Astrocyte of the cerebellum (primary cell): ENCODE measurements at places on chromosomes 13 and 19.

GRCh38 chr13:33634546-33634982 lies 183.4 kb upstream of the RFC3 start:
- DNase-seq, result no peak

GRCh38 chr13:83815598-83815997 lies 66.7 kb downstream of the SLITRK1 start:
- no peak for DNase-seq

DNA sequence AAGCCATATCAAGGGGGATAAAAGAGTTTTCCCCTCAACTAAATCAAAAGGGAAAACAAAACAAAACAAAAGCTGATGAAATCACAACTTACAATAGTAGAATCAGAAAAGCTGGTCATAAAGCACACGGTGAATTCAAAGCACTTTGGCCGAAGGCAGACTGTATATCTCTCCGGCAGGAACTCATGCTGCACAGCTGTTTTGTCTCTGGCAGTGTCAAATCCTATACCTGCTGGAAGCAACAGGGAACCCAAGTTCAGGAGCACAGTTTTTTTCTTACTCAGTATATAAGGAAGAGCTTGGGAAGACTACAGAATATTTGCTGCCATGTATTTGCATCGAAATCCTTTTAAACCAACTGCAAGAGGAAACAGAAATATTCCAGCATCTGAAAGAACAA lies 213.7 kb downstream of the RFC3 start:
- no peak for DNase-seq

DNA sequence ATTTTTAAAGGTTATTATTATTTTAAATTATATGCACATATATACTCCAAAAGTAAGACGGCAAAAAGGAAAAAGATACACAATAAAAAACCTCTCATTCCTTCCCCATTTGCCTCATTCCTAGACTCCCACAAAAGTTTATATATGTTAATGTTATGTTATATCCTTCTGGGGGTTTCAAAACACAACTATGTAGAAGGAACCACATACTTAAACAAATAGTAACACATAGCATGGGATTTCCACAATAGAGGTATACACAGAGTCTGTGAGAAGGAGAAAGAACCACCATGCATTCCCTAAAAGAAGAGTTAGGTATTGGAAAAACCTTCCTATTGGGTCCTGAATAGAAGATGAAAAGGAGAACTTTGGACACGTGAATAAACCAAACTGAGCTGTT lies 9.1 kb downstream of the PDS5B start:
- no peak for DNase-seq

DNA sequence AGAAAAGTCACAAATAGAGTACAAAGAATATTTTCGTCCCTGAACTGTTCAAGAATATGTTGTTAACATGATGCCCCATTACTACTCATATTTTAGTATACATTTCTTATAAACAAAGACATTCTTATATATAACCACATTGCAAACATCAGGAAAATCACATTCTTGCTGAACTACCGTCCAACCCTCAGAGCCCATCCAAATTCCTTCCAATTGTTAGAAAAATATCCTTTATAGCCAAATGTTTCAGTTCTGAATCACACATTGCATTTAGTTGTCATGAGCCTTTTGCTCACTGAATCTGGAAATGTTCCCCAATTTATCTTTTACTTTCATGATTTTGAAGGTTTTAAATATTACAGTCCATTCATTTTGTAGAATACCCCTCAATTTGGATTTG lies 467.8 kb upstream of the ARGLU1 start:
- peak; percentile 68 for DNase-seq

GRCh38 chr13:76965759-76966421 lies 17.6 kb downstream of the ACOD1 start:
- DNase-seq, result peak; percentile 70

- no peak for DNase-seq
These were observed 8.1 kb upstream of the TNFSF14 start for GRCh38 chr19:6677883-6678689.

GRCh38 chr19:47619763-47620162 lies 10.8 kb downstream of the BICRA start:
- no peak for DNase-seq

DNA sequence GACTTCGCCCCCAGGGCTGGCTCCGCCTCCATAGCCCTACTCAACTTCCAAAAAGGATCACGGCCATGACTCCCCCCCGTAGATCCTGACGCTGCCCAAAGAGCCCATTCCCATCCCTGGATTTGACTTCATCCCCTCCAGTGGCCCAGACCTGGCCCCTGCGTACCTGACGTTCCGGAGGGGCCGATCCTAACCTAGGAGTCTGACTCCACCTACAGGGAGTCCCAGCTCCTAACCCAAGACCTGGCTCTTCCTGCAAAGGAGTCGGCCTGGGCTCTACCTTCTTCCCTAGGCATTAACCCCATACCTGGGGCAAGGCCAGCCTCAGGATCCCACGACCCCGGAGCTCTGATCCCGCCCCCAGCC lies 10.8 kb downstream of the STAP2 start:
- DNase-seq, result no peak

DNA sequence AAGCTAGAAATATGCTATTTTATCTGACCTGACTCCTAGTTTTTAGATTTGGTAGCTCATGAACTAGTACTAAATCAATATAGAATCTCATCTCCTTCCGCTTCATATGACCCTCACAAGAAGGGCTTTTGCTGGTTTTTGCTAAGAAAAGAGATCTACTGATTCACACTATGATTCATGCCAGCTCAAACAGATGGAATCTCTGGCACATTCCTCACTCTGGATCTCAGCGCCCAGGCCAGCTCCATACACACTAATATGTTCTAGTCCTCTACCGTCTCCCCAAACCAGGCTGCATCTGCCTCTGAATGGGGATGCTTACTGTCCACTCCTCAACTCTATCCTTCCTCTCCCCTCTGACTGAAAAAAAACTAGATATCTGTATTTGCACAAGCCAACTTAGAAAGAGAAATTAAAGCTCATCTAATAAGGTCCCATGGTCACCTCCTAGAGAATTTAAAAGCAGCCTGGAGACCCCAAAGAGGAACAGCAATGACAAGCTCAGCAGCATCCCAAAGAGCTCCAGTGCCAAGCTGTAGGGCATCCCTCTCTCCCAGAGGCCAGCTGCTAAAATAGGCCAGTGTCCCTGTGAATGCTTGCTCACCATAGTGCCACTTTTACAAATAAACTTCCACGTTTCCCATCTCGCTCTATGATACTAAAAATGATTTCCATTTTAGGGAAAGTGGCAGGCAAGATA lies 74.9 kb downstream of the LHFPL6 start:
- DNase-seq, result peak; percentile 81

GRCh38 chr13:46010148-46010547 lies 42.4 kb downstream of the ZC3H13 start:
- no peak for DNase-seq

DNA sequence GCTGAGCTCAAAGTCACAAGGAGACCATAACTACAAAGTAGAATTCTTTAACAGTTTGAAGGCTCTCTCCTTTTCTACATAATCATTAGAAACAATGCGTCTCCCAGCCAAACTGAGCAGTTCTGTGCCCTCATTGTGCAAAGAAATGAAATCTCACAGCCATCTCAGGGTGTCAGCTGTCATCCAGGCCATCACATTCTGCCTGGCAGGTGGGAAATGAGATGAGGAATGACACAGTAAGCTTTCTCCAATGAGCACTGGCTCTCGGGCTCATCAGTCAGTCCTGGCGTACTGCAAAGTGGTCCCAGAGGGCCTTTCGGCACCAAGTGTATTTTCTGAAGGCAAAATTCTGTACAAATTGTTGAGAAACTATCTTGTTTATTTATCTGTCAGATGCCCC lies 306.5 kb downstream of the KCTD12 start:
- DNase-seq, result no peak

GRCh38 chr13:54078271-54078870 lies 1049.8 kb downstream of the OLFM4 start:
- no peak for DNase-seq

GRCh38 chr19:45638930-45639729 lies at the start of gene EML2:
TSS of gene EML2 (minus strand) at chr19:45639397. CDS start at chr19:45639376, 21 bp downstream.
- no peak for DNase-seq
